Kasumi-1 (cell line): ENCODE measurements at places on chromosomes 6 and 20.

DNA sequence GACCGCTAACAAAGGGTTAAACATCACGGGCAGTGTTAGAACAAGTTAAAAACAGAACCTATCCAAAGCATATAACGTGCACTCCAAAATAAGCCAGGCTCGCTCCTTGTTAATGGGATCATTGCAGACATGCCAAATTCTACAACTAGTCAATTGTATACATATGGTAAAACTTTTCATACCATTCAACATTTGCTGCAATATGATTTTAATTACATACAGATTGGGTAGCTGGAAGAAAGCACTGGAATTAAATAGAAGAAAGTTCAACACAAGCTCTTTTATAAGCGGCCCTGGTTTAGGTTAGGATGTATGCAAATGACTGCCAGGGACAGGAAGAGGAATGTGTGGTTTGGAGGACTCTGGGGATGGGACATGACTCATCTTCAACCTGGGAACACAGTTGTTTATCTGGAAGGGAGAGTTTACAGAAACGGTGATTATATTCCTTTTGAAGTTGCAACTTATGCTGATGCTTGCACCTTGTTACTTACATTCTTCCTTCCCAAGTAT lies 62.5 kb upstream of the TIAM2 start:
- DNase-seq, result no peak

GRCh38 chr6:52369234-52369633 lies 7.3 kb downstream of the PAQR8 start:
- DNase-seq, result no peak

DNA sequence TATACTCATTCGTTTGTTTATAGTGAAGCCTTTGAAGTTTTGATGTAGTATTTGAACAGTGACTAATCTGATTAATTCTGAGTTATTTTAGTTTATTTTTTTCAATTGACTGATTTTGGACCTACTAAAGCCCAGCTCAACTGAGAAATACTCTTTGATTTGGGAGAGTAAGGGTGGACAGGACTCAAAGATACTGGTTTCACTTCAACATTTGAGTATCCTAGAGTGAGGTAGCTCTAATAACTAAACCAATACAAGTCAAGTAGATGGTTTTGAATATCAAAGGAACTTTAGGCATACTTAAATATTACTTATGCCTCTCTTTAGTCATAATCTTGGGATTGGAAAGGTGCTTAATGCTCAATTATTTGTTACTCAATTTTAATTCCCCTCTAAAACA lies 65.6 kb downstream of the ZNF292 start:
- no peak for DNase-seq

GRCh38 chr6:152293404-152293803 lies 343.8 kb downstream of the SYNE1 start:
- no peak for DNase-seq

- no peak for DNase-seq
These were observed 151.7 kb upstream of the AKAP12 start for GRCh38 chr6:151087861-151088598.

DNA sequence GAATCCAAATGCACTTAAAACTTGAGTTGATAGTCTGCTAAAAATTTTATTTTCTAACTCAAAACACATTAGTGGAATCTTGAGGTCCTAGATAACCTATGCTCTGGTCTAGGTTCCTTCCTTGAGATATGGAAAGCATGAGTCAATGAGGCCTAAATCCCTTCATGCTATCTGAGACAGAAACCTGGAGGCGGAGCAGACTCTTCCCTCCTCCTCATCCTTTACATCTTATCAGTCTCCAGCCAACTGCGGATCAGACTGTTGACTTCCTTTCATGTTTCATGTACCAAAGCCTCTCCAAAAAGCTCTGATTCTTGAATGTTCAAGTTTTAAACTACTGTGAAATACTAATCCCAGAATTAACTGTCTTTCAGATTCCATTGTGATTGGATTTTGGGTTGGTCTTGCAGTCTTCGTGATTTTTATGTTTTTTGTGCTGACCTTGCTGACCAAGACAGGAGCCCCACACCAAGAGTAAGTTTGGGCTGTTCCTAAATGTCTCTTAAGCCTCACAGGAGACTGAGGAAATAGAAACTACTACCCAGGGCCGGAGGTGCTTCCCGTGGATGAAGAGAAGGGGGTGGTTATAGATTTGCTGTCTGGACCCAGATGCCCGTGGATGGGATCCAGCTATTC lies 29.1 kb downstream of the MRAP2 start:
- no peak for DNase-seq

GRCh38 chr20:3871550-3872265 lies 17.5 kb upstream of the PANK2 start:
- DNase-seq, result no peak

DNA sequence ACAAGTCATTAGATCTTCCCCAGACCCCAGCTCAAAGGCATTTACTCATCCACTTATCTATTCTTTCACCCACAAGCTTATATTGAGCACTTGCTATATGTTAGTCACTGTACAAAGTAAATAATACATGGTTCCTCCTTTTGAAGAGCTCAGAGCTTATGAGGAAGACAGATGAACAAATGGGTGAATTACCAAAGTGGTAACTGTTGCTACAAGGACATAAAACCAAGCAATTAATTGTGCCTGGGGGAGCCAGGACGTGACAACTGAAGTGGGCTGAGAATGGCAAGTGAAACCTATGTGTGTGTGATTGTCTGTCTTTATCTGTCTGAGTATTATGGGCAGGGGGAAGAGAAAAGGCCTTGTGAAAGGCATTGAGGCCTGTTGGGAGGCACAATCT lies 45.6 kb upstream of the AKIRIN2 start:
- peak; percentile 38 for DNase-seq

DNA sequence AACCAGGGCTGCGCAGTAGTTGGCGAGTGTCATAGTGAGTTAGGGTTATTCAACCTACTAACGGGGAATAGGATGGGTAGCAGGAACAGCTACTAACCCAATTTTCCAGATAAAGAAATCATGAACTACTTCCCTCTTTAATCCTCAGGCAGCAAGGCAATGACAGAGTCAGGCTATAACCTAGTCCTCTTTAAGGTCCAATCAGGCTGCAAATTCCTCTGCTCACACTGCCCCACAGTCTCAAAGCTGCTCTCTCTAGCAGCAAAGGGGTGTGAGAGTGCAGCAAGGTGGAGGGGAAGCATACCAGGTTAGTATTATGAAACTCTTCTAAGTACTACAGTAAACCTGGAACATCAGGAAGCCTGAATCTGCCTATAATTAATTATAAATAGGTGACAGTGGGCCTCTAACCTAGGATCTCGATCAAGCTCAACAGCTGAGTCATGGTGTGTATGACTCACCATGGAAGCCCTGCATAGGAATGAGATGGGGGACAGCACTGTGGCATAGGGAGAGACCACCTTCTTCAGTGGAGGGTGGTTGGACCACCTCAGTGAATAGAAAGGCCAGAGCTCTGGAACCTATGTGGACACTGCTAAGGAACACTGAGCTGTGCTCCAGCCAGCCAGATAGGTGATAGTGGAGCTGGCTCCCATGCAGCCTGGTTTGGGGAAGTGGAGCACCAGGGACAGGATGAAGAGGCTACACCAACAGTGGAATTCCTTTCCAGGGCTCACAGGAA lies 7.9 kb downstream of the PEX6 start:
- peak; percentile 33 for DNase-seq

- no peak for DNase-seq
These were observed 1242.7 kb downstream of the EPHA7 start for GRCh38 chr6:92176666-92177065.

GRCh38 chr6:167491438-167492099 lies 166.7 kb downstream of the TTLL2 start:
- no peak for DNase-seq

DNA sequence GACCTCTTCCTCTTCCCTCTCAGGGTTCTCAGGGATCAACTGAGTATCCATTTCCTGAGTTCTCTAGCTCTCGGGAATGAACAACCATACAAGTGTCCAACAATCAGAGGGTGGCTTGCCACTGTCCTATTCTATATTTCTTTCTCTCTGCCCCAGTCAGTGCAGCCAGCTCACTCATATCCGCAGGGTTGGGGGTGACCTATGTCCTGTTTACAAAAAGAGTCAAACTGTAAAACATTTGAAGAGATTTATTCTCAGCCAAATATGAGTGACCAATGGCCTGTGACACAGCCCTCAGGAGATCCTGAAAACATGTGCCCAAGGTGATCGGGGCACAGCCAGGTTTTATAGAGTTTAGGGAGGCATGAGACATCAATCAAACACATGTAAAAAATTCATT lies 10.8 kb upstream of the BTN3A2 start:
- no peak for DNase-seq

GRCh38 chr20:63658749-63659187 lies 656 bp downstream of the RTEL1 start:
- peak; percentile 30 for DNase-seq

- DNase-seq, result no peak
These were observed 9.0 kb upstream of the HINT3 start for GRCh38 chr6:125947615-125948014.

- DNase-seq, result peak; percentile 74
These were observed 136.9 kb downstream of the PREX1 start for GRCh38 chr20:48690888-48691287.

GRCh38 chr20:21166801-21167200 lies 40.9 kb downstream of the KIZ start:
- DNase-seq, result peak; percentile 96

DNA sequence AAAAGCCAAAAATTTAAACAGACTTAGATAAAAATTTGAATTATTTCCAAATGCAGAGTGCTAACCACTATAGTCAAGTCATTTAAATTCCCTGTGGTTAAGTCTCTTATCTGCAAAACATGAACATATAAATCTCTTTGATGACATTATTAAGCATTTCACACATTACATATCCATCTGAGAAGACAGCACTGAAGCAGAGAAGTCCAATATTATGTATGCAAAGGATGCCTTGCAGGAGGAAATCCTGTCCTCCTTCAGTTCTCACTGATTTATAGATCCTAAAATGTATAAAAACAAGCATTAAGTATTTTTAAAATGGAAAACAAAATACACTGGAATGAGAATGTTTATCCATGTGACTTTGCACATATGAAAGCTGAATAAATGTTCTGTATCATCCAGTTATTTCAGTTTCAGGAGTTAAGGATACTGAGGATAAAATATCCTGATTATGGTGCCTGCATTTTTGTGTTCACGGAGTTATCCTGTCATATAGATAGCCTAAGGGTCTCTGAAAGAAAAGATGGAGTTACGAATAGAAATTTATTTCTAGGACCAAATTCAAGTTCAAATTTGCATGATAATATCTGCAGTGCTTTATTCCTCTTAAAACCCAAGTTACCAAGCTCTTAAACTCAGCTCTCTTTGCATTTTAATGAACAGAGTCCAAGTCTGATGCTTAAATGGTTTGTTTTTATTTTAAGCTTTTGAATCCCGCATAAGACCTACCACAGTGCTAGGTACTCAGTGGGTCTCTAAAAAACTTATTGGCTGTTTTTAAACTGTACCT lies 145.4 kb downstream of the PRKN start:
- no peak for DNase-seq

DNA sequence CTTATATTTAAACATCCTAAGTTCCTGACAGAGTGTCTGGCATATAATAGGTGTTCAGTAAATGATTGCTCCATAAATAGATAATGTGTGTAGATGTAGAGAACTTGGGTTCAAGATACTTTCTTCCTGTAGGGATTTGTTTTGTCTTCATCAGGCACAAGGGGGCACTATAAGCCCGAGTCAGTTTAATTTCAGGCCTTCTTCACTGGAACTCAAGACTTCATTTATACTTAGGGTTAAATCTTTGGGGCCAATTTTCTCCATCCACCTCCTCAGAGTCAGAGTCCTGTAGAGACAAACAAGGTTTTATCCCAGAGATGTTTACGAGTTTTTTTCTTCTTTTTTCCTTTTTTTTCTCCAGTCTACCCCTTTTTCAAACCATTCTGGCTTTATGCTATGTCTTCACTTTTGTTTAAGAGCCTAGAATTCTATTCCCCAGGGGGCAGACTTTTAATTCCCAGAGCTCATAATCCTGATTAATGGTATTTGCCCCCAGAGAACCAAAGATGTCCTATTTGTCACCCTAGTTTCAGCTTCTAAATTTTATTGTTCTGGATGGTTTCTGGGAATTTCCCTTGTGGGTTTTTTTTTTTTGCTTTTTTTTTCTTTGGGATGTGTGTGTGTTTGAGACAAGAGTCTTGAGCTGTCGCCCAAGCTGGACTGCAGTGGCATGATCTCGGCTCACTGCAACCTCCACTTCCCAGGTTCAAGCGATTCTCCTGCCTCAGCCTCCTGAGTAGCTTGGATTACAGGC lies 88.4 kb downstream of the HFE start:
- DNase-seq, result peak; percentile 86

- no peak for DNase-seq
These were observed 119.3 kb downstream of the JPH2 start for GRCh38 chr20:44067650-44068081.

GRCh38 chr20:32333988-32334885 lies 23.9 kb upstream of the ASXL1 start:
- DNase-seq, result peak; percentile 46

DNA sequence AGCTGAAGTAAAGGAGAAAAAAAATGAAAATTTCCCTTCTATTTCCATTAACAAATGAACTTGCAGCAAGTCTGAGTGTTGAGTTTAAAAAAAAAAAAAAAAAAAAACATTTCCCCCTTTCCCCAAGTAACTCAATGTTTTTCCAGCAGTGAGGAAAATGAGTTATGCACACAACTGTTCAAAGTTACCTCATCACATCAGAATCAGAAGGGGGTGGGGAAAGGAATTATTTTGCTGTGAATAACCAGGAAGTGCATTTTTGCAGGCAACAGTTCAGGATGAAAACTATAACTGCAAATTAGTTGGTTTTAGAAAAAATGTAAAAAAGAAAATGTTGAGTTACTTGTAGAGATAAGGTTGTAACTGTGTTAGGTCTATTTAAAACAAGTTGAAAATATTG lies 568.9 kb upstream of the CITED2 start:
- no peak for DNase-seq

DNA sequence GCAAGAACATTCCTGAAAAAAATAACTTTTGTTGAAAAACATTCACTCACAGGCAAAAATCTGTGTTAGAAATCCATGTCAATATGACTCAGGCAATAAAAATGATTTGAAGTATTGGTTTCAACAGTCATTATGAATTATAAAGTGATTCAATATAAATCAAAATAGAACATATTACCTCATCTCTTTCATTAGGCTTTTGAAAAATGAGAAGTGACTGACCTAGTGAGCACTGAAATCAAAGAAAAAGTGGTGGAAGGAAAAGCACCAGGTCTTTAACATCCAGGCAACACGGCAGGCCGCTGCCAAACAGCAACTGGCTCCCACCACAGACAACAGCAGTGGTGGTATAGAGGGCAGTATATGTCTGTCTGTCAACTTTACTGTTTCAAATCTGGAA lies 68.9 kb downstream of the MAN1A1 start:
- no peak for DNase-seq
